ENCODE measurements at places on chromosomes 12 and 14.
A peak's percentile ranks its signal among the peaks of the same experiment; 100 is the strongest.

DNA sequence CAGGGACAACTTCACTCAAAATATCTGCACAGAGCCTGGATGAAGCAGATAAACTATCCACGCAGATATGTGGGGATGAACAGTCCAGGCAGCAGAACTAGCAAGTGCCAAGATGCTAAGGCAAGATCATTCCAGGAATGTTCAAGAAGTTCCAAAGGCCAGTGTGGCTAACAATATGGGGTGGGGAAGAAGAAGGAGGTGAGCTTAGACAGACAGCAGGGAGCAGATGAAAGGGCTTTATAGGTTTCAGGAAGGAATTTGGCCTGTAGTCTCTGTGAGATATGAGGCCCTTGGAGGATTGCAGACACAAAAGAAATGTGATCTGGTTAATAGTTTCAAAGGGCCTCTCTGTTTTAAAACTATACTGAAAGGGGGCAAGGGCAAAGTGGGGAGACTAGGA is 63.5 kb upstream of the PPM1H start:
- DNase-seq, result no peak

DNA sequence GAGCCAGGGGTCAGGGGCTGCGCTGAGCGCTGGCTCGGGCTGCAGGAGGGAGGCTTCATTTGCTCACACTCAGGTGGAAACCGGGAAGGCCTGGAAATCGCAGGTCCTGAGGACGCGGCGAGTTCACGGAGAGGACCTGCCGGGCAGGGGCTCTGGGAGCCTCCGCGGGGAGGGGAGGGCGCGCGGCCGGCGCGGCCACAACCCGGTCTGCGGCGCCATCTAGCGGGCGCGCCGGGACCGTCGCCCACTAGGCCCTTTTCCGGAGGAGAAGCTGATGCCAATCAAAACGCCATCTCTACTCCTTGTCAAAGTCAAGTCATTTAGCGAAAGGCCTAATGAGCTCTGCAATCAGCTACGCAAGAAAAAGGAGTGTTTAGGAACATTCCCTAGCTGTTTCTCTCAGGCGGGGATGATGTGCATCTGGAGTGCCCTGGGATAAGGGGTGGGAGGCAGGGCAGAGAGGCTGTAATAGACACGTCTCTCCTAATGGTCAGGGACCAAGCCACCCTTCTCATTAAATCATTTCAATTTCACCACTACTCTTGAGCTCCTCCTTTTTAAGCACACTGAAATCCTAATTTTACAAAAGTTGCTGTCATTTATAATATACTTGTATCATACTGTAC is 885.8 kb upstream of the TMEM132C start:
- DNase-seq, result peak; percentile 67

GRCh38 chr12:12747278-12747677 is 30.1 kb downstream of the CDKN1B start:
- DNase-seq, result no peak

- no peak for DNase-seq
Observed at GRCh38 chr12:26044592-26044991, 80.2 kb downstream of the BHLHE41 start.

GRCh38 chr12:64740646-64741045 is 18.6 kb downstream of the GNS start:
- DNase-seq, result no peak

DNA sequence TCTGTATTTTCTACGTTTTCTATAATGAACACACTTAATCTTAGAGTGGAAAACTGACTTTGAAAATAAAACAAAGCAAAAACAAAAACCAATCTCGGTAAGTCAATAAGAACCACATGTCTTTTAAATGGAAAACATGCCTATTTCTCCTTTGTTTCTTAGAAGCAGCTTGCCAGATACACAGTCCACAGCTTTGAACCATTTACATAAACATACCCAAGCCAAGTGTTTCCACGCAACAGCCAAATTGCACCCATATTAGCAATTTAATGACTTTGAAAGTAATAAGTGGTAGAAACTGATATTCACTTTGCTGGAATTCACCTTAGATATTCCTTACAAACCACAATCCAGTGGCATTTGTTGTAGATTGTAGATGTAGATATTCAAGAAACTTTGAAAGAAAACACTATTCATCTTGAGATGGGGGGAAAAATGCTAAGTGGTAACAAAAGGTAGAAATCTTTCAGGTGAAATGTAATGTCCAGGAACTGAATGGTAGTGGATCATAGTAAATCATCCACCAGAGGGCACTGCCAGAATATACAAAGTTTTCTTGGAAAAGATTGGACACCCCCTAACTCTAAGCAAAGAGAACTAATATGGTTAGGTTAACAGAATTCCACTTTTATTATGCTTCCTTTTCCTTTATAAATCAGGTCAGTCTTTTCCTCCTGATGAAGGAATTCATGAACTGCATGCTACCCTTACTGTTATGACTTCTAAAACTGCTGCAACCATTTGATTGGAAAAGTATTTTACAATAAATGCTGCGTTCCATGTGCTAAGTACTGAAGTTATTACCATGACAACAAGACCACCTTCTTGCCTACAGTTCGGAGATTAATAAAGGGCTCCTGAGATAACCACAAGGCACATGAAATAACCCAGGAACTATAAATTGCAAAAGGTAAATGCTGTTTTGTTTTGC is 69.8 kb downstream of the RERG start:
- no peak for DNase-seq

DNA sequence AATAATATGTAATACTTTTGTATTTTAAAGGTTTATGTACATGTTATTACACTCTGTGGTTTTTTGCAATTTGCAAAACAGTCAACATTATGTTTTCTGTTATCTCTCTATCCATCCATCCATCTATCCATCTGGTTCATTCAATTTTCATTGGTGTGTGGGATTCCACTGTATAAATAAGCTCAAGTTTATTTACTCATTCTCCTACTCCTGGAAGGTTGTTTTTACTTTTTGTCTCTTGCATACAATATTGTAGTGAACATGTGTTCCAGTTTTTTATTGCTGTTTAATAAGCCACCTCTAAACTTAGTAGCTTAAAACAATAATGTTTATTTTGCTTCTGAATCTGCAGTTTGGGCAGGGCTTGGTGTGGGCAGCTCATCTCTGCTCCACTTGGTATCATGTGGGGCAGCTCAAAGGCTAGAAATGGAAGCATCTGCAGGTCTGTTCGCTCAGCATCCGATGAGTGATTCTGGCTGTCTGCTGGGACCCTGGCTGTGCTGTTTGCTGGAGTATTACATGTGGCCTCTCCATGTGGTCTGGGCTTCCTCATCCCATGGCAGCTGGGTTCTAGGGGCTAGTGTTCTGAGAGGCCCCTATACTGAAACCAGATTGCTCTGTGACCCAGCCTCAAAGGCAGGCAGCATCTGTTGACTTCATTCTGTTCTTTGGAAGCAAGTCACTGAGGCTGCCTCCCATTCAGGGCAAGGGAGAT is 98.8 kb downstream of the SLC25A47 start:
- DNase-seq, result no peak

DNA sequence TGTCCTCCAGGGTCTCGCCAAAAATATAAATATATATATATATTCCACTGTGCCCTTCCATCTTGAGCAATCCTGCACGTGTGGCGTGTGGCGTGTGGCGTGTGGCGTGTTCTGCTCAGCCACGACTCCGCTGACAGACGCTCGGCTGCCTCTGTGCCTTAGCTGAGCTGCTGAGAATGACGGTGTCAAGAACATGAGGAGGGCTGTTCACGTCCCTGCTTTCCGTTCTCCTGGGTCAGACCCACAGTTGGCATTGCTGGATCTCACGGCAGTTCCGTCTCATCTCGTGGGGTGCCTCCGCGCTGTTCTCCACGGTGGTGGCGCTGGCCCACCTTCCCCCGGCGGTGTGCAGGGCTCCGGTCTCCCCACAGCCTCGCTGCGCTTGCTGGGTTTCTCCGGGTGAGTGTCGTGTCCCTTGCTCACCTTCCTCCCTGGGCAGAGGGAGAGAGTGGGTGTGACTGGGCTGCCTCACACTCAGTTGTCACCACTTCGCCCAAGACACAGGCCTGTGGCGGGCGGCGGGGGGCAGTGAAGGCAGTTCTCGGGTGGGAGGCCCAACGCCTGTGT is 9.4 kb downstream of the GPR132 start:
- DNase-seq, result no peak

Data from activated CD4-positive, alpha-beta T cell treated with anti-CD3 and anti-CD28 coated beads, Interleukin-10, Interleukin-2, amounts not matched to agents 100 ng/mL and 50 ng/mL, durations not matched to agents 16 hours and 8 hours (primary cell).